G401 (cell line): ENCODE measurements at places on chromosomes 5 and 9.

DNA sequence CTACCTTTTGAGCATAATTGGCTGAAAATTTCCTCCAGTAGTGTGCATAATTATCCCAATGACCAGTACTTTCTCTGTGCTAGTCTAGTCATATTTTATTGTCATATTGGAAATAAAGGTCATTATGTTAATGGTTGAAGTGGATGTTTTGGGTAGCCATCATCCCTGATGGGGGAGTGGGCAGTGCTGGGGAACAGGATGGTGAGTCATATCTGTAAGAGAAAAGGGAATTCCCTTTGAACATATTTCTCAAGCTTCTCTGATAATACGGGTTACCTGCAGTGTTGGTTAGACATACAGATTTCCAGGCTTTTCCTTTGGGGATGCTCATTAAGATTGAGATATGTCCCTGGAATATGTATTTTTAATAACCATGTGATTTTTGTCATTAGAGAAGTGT, 33.3 kb upstream of the SPATA31D4 start:
- no peak for DNase-seq

DNA sequence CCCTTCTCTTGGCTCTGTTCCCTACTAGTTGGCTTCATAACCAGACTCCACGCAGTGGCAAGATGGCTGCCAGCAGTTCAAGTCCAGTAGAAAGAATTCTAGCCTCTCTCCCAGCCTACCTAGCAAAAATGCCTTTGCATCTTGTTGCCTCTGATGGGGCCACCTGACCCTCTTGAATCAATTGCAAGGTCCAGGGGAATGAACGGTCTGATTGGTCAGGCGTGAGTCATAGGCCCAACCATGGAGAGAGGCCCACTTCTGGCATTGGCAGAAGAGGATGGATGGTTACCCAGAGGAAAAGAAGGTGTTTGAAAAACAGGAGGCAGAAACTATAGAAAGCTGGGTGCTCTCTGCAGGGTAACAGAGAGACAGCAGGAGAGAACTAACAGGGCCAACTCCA, 622.6 kb downstream of the CCDC171 start:
- DNase-seq, result no peak

GRCh38 chr5:86918246-86918645, 300.5 kb downstream of the COX7C start:
- DNase-seq, result no peak

GRCh38 chr9:107249131-107249533, 33.9 kb upstream of the RAD23B start:
- DNase-seq, result no peak

DNA sequence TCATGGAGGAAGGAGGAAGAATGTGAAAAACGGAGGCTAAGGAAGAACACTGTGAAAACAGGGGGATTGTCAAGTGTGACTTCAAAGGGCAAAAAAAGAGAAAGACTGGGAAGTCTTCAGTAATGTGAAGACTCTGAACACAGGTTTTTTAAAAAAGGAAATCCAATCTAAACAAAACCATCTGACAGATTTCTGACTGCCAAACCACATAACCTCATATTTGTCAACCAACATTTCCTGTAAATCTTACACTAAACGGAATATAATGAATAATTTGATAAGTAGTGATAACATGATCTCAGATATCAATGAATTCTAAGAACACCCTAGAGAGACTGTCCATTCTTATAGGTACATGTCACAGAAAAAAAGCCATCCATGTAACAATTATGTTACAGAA, 124.7 kb downstream of the FBN2 start:
- no peak for DNase-seq

DNA sequence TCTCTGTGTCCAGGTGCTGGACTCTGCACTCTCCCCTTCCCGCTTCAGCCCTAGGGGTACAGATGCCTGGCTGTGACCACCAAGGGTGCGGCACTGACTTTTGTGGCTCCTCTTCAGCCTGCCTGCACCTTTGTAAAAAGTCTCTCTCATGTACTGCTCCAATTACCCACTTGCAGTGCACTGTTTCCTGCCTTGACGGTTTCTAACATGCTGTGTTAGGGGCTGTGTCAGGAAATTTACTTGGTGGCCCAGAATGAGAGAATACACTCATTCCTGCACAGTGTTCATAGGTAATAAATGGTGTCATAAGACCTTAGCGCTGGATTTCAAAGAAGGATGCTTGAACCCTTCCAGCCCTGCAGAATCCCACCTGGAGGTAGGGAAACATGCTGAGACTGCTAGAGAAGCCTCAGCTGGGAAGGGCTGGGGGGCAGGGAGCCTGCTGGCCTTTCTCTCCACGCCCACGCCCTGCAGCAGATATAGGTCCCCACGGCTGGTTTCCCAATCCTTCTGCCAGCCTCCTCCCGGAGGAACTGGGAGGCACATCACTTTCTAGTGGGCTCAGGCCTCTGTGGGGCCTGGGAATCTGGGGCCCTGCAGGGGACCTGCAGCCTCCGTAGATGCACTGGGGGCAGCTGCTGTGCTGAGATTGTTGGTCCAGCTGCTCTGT, 17.6 kb upstream of the HRH2 start:
- no peak for DNase-seq

- no peak for DNase-seq
Measured at GRCh38 chr5:110909415-110909814, 162.1 kb upstream of the TSLP start.

DNA sequence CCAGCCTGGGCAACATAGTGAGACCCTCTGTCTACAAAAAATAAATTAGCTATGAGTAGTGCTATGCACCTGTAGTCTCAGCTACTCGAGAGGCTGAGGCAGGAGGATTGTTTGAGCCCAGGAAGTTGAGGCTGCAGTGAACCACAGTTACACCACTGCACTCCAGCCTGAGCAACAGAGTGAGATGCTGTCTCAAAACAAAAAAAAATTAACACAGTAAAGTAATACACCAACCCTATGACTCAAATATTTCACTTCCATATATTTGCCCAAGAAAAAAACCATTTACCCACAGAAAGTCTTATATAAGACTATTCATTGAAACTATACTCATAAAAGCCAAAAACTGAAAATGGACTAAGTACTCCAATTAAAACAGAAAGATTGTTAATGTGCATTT, 16.2 kb downstream of the SMIM23 start:
- DNase-seq, result no peak

DNA sequence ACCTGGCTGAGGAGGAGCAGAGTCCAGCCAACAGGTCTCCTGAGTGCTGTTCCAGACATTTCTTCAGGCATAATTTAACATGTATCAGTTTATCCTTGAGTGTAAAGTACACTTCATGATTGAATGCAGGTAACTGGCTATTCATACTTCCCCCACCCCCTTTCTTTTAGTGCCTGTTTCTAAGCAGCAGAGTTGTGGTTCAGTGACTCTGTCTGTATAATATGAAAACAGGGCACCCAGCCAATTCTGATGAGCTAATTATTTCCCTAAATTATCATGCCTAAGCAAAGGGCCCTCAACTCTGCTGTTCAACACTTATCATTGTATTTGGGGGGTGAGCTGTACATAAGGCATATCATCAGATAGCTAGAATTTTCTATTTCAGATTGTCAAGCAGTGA, 51.9 kb upstream of the ZSWIM6 start:
- DNase-seq, result peak; percentile 15

GRCh38 chr9:18137815-18138214, 336.1 kb upstream of the ADAMTSL1 start:
- no peak for DNase-seq

DNA sequence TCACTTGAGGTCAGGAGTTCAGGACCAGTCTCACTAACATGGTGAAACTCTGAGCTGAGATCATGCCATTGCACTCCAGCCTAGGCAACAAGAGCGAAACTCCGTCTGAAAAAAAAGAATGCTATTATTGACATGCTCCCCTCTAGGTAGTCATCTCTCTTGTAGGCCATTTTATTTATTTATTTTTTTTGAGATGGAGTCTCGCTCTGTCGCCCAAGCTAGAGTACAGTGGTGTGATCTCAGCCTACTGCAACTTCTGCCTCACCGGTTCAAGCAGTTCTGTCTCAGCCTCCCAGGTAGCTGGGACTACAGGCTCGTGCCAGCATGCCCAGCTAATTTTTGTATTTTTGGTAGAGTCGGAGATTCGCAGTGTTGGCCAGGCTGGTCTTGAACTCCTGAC, 20.6 kb upstream of the NIM1K start:
- no peak for DNase-seq

DNA sequence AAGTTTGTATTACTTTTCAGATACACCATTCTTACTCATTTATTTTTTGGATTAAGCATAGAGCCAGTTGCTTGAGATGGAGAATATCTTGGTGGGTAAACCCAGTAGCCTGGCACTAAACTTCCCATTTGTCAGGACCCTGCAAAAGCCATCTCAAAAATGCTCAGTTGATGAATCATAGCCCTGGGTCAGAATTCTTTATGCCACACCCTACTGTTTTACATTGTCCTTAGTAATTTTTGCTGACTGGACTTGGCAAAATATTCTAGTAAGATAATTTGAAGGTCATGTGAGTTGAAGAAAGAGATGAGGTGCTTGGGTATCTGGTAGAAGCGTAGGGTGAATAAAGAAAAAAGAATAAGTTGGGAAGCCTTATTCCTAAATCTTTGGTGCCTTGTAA, 50.7 kb downstream of the C7 start:
- DNase-seq, result no peak

GRCh38 chr9:115289757-115290208, 171.8 kb upstream of the TNC start:
- no peak for DNase-seq

- DNase-seq, result no peak
Measured at GRCh38 chr5:59279979-59280378, 613.5 kb downstream of the PDE4D start.

DNA sequence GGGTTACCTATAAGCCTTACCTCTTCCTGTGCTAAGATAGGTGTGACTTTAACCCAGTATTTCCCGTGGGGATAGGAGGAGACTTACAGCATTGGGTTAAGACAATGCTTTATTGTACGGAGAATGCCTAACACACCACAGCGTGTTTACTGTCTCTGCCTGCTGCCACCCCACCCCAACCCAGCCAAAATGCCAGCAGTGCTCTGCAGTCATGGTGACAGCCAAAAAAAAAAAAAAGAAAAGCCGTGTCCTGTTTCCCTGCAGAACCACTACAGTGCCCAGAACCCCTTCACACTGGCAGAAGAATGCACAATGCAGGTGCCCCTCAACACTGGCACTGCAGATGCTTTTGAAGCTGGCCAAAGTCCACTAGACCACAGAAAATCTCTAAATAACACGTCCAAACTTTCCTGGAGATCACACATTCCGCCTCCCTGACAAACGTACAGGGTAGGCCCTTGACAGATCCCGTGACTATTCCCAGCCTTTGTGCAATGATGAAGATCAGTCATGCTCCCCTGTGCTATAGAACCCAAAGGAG, 102.2 kb downstream of the SERINC5 start:
- DNase-seq, result peak; percentile 17

DNA sequence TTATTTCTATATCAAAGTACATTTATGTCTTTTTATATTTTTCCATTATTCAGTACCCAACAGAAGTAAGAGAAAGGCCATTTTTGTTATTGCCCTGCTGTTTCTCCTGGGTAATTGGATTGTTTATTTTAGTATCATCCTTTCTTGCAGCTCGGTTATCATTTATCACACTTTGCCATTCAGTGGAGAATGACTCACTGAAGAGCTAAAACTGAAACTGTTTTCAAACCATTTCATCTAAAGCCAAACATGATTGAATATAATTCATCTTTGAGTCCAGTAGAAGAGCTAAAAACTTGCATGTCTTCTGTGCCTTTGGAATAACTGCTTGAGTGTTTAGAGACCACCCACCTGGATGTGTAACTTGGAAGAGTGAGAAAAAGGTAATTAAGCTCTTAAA, 139.5 kb upstream of the PRDM9 start:
- DNase-seq, result no peak

- peak; percentile 30 for DNase-seq
Measured at GRCh38 chr9:137277329-137278041, at the start of gene TOR4A. Gene TOR4A, plus strand, starts transcription at chr9:137277726. Its CDS starts 964 bp downstream, at chr9:137278690.

- DNase-seq, result no peak
Measured at GRCh38 chr9:106731910-106732309, 131.1 kb upstream of the ZNF462 start.

DNA sequence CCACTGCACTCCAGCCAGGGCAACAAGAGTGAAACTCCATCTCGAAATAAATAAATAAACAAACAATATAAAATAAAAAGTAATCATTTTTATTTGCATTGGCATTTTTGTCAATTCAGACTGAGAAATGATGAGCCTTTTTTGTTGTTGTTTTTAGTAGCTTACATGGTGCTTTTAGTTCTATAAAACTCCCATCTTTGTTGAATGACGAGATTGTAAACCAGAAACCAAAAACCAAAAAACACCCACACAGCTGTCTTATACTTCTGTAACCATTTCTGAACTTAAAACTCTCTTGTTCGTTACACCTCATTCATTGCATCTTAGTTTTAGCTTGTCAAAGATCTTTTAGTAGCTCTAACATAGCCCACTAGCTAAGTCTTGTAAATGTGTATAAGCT, 44.7 kb downstream of the GGTA1 start:
- no peak for DNase-seq

GRCh38 chr5:17021602-17021932, 85.5 kb upstream of the MYO10 start:
- no peak for DNase-seq

DNA sequence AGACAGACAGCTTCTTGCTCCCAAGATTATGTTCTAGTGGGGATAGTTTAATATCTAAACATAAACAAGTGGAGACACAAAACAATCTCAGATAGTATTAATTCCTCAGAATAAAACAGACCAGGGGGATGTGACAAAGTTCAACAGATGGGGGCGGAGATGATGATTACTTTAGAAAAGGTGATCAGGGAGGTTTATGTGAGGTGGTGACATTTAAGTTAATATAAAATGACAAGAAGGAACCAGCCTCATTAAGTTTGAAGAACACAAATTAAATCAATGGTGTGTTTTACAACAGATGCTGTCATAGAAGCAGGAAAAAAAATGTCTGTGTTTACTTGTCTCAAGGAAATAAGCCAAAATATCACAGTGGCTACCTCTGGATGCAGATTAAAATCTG, 119.6 kb upstream of the HMHB1 start:
- no peak for DNase-seq

GRCh38 chr9:108217431-108218349, 638.1 kb downstream of the ACTL7B start:
- DNase-seq, result no peak

DNA sequence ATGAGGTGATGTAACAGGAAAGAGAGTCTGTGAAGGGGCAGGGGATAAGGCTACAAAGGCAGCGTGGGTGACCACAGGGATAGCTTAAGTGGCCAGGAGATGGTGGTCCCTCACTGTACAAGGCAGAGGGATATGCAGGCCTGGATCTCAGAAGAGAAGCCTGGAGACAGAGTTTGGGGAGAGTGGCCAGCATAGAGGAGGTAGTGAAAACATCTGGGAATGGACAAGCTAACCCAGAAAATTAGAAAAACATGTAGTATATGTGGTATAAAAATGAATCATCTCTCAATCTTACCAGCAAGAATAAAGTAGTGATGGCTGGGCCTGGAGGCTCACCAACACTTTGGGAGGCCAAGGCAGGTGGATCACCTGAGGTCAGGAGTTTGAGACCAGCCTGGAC, 349.2 kb upstream of the KLF4 start:
- no peak for DNase-seq
